Stimulated activated CD4-positive, alpha-beta T cell treated with anti-CD3 and anti-CD28 coated beads, Interleukin-1b, Interleukin-23, amount 100 ng/mL, for 1 hour (primary cell): ENCODE measurements at places on chromosomes 5 and 9.

DNA sequence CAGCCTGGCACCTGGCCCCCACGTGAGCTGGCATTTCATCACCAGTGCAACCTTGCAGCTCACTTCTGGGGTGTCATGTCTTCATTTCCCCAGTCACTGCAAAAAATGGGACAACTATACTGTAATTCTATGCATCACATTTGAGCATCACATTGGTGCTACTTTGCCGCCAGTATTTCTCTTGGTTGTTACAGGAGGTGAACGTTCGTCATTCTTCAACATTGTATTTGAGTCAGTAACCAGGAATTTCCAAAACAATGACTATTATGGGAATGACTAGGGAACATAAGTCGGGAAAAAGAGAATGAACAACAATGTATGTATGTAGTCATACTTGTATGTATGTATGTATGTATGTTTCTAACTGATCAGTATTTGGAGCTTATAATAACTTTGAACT, 1278.0 kb downstream of the EFNA5 start:
- no peak for DNase-seq

- DNase-seq, result no peak
These were observed 29.5 kb downstream of the PLEKHG4B start for GRCh38 chr5:121432-121831.

GRCh38 chr9:121253821-121254501, 14.0 kb upstream of the GSN start:
- DNase-seq, result no peak

DNA sequence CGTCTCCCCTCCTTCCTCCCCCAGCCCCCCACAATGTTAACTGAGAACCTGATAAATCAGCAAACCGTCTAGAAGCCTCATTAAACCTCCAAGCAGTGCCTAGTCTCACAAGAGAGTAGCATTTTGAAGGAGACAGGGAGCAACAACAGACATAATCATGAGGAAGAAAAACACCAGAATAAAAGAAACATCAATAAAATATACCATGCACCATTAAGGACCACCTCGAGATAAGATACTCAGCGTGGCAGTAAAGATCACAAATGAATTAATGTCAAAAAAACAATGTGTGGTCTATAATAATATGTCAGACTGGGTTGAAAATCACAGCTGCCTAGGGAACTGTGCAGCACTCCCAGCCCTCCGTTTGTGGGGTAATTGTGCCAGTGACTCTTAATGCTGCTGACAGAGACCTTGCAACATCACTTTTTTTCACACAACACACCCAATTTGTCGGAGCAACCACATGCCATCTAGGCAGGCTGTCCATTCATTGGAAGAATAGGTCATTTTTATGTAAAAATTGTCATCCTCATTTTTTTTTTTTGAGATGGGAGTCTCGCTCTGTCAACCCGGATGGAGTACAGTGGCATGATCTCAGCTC, 450.8 kb upstream of the WWC1 start:
- no peak for DNase-seq

DNA sequence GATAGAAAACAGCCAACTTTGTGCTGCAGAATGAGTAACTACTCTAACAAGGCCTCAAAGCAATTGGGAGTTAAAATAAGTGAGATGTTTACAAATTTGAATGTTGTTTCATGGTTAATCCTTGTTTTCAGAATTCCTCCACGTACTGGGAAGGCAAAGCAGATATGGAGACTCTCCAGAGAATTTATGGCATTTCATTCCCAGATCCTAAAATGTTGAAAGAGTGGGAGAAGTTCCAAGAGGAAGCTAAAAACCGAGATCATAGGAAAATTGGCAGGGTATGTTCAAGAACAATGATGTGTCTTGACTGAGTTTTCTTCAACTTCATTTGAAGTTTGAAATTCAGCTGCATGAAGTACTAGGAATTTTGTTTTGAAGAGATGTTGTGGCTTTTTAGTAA, 16.4 kb downstream of the TARS1 start:
- DNase-seq, result no peak

DNA sequence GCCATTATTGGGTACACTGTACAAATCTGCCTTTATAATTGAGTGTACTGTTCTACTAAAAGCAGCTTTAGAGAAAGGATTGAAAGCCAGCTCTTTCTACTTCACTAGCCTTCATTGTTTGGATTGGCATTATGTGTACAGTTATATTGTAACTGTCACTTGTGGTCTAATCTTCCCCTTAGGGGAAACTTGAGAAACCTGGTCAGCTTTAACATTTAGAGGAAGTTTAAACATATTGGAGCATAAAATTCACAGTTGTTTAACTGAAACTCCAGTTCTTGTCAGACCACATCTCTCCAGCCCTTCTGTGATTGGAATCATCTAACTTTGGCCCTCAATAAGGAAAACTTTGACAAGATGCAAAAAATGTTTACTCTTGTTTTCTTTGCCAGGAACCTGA, 24.6 kb downstream of the PIK3R1 start:
- DNase-seq, result no peak
